ENCODE measurements at places on chromosomes 4 and X.

- peak; percentile 36 for DNase-seq
These were observed 807 bp downstream of the SEL1L3 start for GRCh38 chr4:25861951-25862410.

GRCh38 chr4:88734403-88734949 is 36.8 kb upstream of the NAP1L5 start:
- DNase-seq: no peak

GRCh38 chrX:26925088-26925487 is 538.1 kb downstream of the PPP4R3C start:
- no peak for DNase-seq

- no peak for DNase-seq
These were observed 89.3 kb upstream of the GPR34 start for GRCh38 chrX:41599507-41599906.

- DNase-seq: no peak
These were observed 1459.8 kb downstream of the RAPGEF2 start for GRCh38 chr4:160562661-160563060.

- no peak for DNase-seq
These were observed 4.5 kb upstream of the GBA3 start for GRCh38 chr4:22688236-22688635.

DNA sequence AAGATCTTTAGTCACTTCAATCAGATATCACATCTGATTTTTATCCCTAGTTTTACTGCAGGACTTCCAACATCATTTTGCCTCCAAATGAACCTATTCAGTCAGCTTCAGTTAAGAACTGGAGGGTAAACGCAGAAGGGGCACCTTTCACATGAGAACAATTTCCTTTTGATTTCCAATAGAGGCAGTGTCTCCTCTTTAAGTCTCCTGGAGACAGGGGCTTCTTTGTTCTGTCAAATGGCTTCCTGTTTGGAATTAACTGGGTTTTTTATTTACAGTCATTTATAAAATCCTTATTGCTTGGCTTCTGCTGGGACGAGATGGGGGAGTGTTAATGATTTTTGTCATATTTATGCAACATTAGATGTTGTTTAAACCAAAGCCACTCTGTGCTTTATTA is 164.0 kb downstream of the STK32B start:
- no peak for DNase-seq

DNA sequence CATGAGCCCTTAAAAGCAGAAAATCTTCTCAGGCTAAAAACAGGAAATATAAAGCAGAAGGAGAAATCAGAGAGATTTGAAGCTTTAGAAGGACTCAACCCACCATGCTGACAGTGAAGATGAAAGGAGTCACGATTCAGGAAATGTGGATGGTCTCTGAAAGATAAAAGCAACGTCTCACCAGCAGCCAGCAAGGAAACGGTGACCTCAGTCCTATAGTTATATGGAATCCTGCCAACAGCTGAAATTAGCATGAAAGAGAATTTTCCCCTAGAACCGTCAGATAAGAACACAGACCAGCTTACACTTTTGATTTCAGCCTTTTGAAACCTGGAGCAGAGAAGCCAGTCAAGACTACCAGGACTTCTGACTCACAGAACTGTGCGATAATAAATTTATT is 715.7 kb upstream of the HTR2C start:
- DNase-seq: peak; percentile 15

GRCh38 chr4:95386410-95386809 is 162.4 kb downstream of the UNC5C start:
- no peak for DNase-seq

- no peak for DNase-seq
These were observed 84.2 kb downstream of the HPRT1 start for GRCh38 chrX:134544135-134544512.

- DNase-seq: no peak
These were observed 1141.1 kb downstream of the STIM2 start for GRCh38 chr4:28001698-28002097.

Data from HAP-1 (cell line).